Activated naive CD4-positive, alpha-beta T cell (primary cell): ENCODE measurements at places on chromosomes 1 and 21.

- no peak for DNase-seq
These were observed 106.3 kb upstream of the GUCA2B start for GRCh38 chr1:42046761-42047507.

DNA sequence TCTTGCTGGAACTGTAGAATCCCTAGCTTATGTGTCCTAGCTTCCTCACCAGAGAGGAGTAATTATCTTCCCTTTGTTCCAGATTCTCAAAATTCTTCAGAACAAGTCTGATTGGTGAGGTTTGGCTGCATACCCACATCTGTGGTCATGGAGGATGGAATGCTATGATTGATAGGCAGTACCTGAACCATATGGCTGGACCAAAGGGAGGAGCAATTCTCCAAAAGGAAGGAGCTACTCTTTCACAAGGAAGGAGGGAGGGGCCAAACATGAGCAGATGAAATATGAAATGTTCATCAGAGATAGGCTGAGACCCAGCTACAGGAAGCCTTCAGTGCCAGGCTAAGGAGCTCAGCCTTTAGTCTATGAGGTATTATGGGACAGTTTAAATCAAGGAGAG lies 5.0 kb upstream of the RNF19B start:
- DNase-seq = no peak

DNA sequence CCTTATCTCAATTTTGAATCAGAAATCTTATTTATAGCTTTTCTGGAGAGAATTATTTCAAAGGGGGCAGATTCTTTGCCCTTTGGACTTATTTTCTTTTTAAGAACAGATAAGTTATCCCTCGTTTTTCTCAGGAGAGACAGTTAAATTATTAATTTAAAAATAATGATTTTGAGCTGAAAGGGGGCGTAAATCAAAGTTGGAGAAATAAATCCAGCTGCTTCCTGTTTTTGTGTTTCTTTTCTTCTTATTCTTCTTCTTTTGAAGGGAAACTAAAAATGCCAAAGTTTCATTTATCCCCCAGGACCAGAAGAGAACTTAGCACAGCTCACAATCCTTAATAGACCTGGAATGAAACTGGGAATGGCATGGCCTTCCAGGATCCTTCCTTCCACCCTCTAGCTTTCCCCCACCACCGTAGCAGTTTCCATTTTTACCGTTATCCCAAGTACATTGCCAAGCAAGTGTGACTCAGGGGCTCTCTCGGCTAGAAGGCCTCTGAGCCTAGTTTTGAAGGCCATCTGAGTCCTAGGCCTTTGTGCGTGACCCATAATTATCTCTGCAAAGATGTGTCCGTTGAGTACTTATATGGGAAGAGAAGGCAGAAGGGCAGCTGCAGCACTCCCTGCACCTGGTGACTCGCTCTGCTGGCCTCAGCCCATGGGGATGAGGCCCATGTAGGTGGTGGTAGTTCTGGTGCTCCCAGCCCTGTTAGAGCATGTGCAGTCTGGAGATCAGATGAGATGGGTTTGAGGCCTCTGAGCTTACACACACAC lies 181.7 kb downstream of the ROR1 start:
- DNase-seq = no peak

GRCh38 chr1:172322219-172323061 lies 98.0 kb upstream of the C1orf105 start:
- DNase-seq = no peak

DNA sequence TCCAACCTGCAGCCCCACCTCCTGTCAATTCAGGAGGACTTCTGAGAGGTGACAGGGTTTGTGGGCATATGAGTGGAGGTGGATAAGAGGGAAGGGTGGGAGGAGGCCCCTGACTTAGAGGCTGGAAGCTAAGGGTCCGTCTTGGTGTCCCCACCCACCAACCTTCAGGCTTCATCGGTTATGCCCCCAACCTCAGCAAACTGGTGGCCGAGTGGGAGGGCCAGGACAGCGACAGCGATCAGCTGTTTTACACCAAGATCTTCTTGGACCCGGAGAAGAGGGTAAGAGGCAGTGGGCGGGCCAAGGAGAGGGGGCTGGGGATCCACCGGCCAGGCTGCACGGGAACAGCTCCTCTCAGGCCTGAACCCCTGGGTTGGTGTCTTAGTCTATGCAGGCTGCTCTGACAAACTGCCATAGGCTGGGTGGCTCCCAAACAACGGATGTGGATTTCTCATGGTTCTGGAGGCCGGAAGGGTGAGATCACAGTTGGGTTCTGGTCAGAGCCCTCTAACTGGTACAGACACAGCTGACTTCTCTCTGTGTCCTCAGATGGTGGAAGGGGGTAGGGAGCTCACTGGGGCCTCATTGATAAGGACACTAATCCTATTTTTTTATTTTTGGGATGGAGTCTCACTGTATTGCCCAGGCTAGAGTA lies 18.1 kb downstream of the PLOD1 start:
- DNase-seq = no peak

GRCh38 chr1:84488107-84488506 lies 9.0 kb downstream of the RPF1 start:
- no peak for DNase-seq

GRCh38 chr1:111201275-111202090 lies 1.0 kb upstream of the DENND2D start:
- DNase-seq = no peak

DNA sequence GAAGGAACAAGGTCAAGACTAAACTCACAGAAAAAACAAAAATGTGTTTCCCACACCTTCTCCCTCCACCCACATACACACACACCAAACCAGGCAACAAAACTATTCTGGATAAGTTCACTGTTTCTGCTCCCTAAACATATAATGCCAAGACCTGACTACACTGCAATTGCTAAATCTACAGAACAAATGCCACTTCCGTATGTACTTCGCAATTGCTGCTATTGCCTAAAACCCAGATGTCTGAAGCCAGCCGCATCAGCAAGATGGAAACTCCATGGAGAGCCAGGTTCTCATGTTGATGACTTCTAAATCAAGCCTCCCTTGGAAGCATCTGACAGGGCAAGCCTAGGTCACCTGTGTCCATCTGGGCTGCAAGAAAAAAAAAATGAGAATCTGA lies 8.3 kb upstream of the AIM2 start:
- DNase-seq = no peak

GRCh38 chr21:16841975-16842695 lies 670.7 kb upstream of the CXADR start:
- DNase-seq = no peak

DNA sequence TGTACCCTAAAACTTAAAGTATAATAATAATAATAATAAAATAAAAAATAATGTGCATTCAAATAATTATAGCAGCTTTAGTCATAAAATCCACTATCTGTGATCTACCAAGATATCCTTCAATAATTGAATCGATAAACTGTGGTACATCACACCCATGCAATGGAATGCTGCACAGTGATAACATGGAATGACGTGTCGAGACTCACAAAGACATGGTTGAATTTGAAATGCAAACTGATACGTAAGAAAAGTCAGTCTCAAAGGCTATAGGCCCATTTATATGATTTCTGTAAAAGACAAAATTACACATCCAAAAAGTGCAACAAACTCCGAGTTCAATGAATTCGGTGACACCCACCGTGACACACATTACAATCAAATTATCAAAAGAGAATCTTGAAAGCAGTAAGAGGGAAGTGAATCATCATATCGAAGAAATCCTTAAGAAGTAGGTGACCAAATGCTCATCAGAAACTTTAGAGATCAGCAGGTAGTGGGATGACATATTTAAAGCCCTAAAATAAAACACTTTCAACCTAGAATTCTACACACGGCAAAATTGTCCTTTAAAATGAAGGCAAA lies 5.2 kb upstream of the SPRR2E start:
- DNase-seq = no peak

DNA sequence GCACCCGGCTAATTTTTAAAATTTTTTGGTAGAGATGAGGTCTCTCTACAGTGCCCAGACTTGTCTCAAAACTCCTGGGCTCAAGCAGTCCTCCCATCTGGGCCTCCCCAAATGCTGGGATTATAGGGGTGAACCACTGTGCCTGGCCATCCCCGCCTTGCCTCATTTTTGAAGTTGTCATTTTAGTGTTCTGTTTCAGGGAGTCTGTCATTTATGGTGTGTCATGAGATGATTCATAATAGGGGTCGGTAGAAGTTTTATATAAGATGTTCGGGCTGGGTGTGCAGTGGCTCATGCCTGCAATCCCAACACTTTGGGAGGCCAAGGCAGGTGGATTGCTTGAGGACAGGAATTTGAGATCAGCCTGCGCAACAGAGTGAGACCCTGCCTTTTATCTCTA lies 8.5 kb downstream of the PRCC start:
- no peak for DNase-seq

- no peak for DNase-seq
These were observed 1.5 kb upstream of the MCOLN3 start for GRCh38 chr1:85049735-85050166.

- no peak for DNase-seq
These were observed 3.8 kb upstream of the NFYC start for GRCh38 chr1:40687661-40688060.

GRCh38 chr21:34343347-34343746 lies 20.5 kb upstream of the KCNE2 start:
- no peak for DNase-seq

DNA sequence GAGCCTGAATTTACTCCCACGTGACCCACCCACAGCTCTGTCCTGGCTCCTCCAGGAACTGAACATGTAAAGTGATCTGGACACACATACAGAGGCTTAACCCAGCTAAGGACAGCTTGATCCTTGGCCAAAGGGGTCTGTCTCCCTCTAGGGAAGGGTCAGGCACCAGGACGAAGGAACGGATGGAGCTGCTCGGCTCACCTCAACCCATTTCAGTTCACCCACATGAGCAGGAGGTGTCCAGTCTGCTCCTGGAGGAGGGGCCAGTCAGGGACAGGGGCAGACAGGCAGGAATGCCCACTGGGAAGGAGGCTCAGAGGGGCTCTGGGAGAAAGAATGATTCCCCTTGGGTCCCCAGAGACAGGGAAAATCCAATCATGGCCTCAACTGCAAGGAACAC lies 567.2 kb downstream of the PTPRU start:
- DNase-seq = no peak

DNA sequence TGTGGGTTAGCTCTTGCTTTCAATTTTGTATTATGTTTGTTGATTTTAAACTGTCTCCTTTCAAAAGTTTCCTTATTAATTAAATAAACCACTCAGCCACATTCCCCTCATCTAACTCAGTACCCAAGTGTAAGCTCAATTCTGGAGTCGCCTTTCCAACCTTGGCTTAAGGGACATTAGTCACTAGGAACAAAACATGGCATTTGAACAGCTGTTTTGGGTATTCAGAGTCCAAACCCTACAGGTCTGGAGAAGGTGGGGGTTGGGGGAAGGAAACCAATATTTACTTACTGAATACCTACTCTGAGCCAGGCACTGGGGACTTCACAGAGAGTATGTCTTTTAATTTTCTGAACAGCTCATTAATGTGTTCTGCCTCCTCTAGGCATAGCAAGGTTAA lies 117.2 kb upstream of the JUN start:
- DNase-seq = no peak
